Suprapubic skin (tissue), 4 donors: ENCODE measurements at places on chromosomes 11 and 22. TPM values are rescaled to one million over a fixed set of nuclear protein-coding genes. Genes with fewer than 3 reads are reported as not detected.

F2 gene
- not detected for total RNA-seq

DNA sequence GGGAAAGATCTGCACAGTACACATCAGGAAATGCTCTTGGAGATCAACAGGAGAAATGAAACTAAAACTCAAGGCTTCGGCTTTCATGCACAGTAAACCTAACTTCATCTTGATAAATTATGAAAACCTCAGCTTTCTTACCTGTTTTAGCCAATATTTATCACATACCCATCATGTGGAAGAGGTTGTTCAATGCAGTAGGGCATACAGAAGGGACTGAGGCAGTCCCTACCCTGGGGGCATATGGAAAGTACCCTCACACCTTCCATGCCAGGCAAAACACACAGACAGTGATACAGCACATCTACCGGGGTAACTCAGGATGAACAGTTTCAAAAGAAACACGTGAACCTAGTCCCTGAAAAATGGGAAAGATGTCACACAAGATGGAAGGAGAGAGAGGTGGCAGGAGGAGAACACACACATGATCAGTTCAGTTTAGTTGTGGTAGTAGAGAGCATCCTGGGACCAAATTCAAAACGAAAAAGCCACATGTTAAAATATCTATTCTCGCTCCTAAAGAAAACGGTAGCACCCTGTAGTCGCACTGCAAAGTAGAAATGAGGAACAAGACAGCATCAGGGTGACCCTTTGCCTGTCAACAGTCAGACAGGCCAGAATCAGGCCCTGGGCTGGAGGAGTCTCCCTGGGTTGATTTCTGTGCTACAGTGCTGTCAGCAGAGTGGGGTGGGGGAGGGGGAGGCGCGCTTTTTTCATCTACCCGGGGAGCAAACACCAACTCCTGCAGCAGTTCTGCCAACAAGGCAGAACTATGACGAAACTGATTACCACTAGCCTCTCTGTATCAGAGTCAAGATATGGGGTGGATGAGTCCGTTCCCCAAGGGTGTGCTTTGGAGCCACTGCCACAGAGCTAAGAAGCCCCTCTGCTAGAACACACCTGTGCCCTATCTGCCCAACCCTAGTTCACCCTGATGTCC is 1.3 kb downstream of the HIRA start:
- DNase-seq = no peak

DNA sequence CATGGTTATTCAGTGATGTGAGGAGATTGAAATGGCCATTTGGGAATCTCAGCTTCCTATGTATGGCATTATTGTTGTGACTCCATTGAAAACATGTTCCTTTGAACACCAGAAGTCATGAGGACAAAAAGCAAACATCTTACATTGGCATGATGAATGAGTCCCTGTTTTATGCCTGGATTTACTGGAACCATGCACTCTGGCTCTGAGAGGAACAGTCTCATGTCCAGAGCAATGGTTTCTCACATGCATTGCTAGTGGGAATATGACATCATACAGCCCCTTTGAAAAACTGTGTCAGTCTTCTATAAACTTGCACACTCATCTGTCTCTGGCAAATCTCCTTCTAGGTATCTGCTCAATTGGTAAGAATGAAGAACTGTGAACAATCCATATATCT is 3.4 kb upstream of the KDM4F start:
- no peak for DNase-seq

GRCh38 chr11:15159085-15159484 is 44.4 kb downstream of the INSC start:
- no peak for DNase-seq

DNA sequence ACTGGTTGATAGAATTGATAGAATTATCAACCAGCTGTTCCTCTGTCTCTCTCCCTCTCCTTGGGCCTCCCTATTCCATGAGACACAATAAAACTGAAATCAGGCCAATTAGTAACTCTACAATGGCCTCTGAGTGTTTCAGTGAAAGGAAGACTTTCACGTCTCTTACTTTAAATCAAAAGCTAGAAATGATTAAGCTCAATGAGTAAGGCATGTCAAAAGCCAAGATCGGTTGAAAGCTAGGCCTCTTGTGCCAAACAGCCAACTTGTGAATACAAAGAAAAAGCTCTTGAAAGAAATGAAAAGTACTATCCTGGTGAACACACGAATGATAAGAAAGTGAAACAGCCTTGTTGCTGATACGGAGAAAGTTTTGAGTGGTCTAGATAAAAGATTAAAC is 16.6 kb downstream of the PIH1D2 start:
- no peak for DNase-seq

- no peak for DNase-seq
These were observed 65.4 kb downstream of the GAB2 start for GRCh38 chr11:78351979-78352841.

- DNase-seq = no peak
These were observed 413.0 kb upstream of the LRRC4C start for GRCh38 chr11:41872426-41872825.

GRCh38 chr11:126662035-126662790 is 306.7 kb downstream of the ST3GAL4 start:
- DNase-seq = no peak

DNA sequence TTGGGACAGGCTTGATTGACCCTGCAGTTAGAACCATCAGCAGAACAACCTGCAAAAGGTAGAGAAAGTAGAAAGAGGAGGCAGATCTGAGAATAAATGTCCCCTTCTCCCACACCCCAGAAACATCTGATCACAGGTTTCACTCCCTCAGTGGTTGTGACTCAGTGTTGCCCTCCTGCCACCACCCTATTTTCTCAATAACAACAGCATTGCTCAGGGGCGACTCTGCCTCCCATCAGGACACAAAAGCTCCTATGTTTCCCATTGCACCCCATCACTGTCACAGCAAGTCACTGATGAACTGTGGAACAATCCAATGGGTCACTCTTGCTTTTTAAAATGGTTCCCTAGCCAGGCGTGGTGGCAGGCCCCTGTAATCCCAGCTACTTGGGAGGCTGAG is 110.2 kb downstream of the RASSF10 start:
- DNase-seq = no peak

GRCh38 chr22:30969532-30970355 is 679 bp downstream of the TUG1 start:
- DNase-seq = no peak
